ENCODE measurements at places on chromosomes 5 and 9.

GRCh38 chr5:169901896-169902295, 78.4 kb downstream of the INSYN2B start:
- no peak for DNase-seq

- no peak for DNase-seq
Observed at GRCh38 chr9:83754383-83754977, 46.7 kb upstream of the UBQLN1 start.

DNA sequence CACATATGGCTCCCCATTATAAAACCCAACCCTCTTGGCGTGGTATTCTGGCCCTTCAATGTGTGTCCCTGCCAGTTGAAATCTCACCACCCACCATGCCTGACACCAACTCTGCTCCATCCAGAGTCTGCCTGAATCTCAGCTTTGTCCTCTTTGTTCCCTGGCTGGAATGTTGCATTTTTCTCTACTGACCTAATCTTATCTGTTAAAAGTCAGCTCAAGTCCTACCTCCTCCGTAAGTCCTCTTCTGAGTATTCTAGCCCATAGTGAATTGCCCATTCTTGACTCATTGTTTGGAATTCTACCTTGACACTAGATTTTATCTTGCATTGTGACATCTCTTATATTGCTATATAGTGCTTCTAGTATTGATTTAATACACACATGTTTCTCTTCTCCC, 207.1 kb upstream of the VLDLR start:
- DNase-seq, result no peak

DNA sequence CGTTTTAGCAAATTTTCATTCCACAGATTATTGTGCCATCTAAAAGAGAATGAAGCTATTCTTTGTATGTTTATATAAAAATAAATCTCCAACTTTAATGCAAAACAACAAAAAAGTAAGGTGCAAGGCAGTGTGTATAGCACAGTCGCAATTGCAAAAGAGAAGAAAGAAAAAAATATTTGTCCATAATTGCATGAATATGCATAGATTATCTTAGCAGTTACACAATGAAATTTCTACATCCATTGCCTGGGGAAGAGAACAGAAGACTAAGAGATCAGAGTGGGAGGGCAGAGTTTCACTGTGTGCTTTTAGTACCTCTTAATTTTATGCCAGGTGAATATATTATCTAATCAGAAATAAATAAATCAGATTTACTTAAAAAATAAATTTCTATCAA, 86.4 kb upstream of the LHFPL2 start:
- no peak for DNase-seq

- no peak for DNase-seq
Observed at GRCh38 chr5:123059455-123059854, 22.9 kb upstream of the PPIC start.

- no peak for DNase-seq
Observed at GRCh38 chr5:178677429-178677828, 50.6 kb upstream of the CLK4 start.

- peak; percentile 2 for DNase-seq
Observed at GRCh38 chr5:126339215-126339805, 83.9 kb upstream of the GRAMD2B start.

DNA sequence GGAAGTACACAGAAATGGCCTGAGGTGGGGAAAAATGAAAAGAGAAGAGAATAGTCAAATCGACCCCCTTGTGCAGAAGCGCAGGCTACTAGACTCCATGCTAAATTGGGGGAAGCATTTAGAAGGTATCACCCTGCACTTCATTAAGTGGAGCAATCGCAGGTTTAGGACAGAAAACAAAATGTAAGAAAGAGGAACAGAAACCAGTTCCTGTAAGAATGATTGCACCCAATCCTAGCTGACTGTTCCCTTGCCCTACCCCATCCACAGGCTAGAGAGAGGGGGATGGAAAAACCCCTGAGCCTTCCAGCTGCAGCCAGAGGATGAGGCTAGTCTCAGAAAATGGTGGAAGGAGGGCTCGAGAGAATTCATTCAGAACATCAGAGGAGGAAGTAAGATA, 23.9 kb upstream of the PPP1R2B start:
- DNase-seq, result no peak

DNA sequence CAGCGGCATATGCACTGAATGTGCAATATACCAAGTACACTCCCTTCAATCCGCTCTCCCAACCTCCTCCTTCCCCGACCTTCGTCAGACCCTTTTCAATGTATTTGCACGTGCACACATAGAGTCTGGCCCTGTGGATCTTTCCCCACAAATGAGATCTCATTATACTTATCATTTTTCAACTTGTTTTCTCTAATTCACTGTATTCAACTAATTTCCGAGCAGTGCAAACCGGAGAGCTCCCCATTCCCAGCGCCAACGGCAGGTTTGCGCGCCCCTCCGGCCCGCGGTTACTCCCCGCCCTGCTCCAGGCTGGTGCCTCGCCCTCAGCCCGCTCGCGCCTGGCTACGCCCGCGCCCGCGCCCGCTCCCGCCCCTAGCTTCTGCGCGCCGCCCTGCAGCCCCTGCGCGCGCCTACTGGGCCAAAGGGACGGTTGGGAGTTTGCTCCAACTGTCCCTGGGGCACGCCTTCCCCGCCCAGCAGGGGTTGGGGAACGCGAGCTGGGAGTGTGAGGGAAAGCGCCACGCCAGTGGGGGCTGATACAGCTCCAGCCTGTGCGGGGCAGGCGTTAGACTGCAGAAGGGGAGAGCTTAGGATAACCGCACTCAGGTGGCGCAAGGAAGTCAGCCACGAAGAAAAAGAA, 3.3 kb upstream of the CDC20B start:
- no peak for DNase-seq

DNA sequence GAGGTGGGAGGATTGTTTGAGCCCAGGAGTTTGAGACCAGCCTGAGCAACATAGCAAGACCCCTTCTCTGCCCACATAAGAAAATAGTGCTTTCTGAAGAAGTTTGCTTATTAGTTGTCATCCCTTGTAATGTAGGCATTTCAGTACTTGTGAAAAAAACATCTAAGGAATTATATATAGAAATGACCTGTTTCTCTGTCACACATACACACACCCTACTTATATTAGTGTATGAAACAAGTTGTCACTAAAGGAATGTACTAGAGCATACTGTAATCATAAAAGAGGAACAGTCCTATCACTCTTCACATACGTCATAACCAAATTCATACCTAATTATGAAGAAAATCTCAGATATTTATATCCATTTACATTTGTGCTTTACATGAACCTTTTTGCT, 122.0 kb downstream of the NIPBL start:
- DNase-seq, result no peak

DNA sequence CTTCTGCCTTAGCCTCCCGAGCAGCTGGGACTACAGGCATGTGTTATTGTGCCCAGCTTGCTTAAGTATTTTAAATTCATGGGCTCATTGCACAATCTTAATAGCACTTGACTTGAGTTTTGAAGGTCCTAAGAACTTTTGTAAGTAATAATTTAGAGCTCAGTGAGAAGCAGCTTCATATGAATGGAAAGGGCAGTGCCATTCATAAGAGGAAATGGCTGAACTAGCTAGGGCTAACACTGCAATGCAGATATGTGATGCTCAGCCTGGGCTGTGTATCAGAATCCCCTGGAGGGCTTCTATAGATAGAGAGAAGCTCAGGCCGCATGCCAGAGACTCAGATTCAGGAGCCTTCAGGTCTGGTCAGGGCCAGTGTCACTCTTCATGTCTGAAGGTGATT, 295.5 kb upstream of the DAP start:
- DNase-seq, result no peak

GRCh38 chr9:1473956-1474634, 423.9 kb downstream of the DMRT2 start:
- no peak for DNase-seq

DNA sequence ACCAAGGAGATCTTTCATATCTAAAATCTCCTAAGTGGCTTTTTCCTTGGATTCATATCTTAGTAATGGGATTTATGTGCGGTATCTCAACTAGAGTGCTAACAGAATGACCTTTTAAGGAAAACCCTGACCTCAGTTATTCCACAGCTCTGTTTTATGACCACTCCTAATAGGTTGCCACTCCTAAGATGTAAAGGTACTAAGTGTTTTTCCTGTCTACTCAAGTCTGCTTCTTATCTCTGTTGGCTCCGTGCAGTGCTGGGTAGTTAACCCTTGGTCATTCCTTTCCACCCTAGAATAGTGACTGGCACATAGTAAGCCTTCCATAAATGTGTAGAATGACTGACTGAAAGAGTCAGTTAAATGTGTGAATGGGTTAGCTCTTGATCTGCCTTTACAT, 161.4 kb downstream of the DOCK2 start:
- DNase-seq, result no peak

GRCh38 chr9:123682746-123683145, 247.2 kb downstream of the DENND1A start:
- no peak for DNase-seq

GRCh38 chr9:111258209-111258874, 71.7 kb downstream of the OR2K2 start:
- no peak for DNase-seq

DNA sequence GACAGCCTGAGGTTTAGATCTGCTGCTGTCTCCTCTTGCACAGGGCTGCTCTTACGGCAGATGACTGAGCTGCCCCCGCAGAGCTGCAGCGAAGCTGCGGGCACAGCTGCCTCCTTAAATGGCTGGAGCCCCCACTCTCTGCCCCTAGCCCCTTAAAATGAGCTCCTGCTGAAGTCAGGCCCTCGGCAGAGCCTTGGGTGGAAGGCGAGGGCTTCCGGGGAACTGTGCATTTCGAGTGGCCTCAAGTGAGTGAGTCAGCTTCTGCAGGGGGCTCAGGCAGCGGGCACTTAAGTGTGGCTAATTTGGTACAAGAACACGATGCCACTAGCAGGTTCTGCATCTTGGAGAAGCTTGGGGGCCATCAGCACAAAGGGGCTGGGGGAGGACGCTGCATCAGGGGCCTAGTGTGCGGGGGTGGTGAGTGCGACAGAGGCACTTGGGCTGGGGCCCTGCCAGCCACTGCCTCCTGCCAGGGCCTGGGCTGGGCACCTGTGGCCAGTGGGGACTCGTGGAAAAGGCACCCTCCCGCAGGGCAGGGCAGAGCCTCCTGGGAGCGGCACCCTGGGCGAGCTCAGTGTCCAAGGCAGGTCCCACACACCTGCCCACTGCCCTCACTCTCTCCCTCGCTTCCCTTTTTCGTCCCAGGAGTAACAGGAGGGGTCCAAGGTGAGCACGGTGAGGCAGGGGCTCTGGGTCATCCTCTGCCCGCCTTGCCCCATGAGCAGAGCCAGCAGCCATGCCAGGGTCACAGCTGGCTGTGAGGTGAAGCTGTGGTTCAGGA, 28.8 kb upstream of the RNU6ATAC start:
- no peak for DNase-seq

DNA sequence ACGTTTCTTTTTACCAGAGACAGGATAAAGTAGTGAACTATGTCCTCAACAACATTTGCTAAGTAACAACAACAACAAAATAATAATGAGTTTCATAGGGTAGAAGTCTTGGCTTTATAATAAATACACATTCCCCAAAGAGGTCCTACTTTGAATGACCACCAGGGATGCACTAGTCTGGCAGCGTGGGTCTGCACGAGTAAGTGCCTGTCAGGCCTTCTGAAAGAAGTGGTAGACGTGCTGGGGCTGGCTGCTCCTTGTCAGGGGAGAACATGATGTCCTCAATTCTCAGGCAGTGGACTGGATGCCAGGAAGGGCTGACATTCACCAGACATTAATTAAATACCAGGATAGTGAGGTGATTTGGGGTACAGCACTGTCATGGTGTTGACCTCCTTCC, 331.1 kb downstream of the TMEM38B start:
- DNase-seq, result no peak

Measured in stimulated activated CD4-positive, alpha-beta T cell treated with anti-CD3 and anti-CD28 coated beads, Interleukin-4, amount 100 ng/mL, for 4 hours (primary cell).